ENCODE measurements at places on chromosomes 7 and 10.

DNA sequence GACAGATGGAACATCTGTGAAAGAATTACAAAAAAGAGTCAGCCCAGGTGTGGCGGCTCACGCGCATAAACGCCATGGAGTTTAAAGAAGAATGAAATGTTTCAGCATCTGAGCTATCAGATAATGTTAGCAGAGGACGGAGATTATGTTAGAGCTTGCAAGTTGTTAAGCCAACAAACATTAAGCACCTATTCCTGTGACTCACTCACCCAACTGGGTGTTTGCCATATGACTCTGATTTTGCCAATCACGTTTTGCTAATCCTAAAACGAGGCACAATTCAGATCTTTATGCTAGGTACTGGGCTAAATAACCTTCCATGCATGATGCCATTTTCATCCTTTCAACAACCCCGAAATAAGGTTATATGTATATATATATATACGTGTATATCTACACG lies 29.0 kb upstream of the CCNY start:
- DNase-seq = no peak

- DNase-seq = no peak
Measured at GRCh38 chr10:57785546-57785945, 482.1 kb downstream of the IPMK start.

DNA sequence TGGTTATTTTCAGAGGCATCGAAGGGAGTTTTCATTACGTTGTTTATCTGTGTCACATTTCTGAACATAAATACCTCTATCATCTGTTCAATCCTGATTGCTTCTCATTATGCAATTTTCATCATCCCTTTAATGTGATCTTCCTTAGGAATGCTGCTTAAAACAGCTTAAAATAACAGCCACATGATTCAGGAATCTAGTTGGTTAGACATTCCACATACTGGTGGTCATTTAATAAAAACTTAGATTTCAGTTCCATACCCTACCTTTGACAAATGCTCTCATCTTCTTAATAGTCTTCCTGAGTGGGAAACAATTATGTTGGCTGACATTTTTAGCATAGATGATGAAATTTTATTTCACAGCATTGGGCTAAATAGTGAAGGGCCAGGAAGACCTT lies 191.3 kb upstream of the CDCA7L start:
- DNase-seq = no peak

GRCh38 chr7:15719311-15719710 lies 32.8 kb upstream of the MEOX2 start:
- no peak for DNase-seq

GRCh38 chr10:65235266-65235665 lies 1690.6 kb upstream of the LRRTM3 start:
- DNase-seq = no peak

GRCh38 chr10:22603581-22603980 lies 110.8 kb downstream of the PIP4K2A start:
- DNase-seq = no peak

DNA sequence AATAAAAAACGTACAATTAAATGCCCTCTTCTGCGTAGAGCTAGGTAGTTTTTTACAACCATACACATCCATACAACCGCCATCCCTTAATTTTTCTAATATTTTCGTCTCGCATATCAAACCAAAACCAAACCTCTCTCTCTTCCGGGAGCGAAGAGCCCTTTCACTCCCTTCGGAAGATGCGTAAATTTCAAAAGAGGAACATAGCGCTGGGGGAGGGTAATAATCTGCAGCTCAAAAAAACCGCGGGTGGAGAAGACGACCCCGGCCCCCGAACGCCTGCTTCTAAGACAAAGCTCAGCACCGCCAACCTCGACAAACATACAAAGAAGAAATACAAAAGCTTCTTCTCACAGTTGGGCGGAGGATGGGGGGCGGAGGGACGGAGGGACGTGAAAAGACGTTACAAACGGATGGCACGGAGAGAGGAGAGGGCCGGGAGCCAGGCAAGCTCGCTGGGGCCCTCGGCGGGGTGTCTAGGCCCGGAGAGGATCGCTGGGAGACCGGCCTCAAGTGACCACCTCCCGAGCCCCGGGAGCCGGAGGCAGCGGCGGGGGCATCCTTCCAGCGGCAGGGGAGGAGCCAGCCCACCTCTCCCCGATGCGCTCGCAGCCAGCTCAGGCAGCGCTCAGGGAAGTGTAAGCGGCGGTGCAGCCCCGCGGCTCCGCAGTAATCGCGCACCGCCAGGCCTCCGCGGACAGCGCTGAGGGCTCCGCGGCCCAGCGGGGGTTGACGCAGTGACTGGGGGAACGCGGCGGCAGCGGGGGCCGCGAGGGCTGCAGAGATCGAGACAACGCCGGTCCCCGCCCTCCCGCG lies 851 bp downstream of the MKRN1 start:
- peak; percentile 60 for DNase-seq

- DNase-seq = peak; percentile 5
Measured at GRCh38 chr10:120131183-120131582, 238.7 kb downstream of the SEC23IP start.

DNA sequence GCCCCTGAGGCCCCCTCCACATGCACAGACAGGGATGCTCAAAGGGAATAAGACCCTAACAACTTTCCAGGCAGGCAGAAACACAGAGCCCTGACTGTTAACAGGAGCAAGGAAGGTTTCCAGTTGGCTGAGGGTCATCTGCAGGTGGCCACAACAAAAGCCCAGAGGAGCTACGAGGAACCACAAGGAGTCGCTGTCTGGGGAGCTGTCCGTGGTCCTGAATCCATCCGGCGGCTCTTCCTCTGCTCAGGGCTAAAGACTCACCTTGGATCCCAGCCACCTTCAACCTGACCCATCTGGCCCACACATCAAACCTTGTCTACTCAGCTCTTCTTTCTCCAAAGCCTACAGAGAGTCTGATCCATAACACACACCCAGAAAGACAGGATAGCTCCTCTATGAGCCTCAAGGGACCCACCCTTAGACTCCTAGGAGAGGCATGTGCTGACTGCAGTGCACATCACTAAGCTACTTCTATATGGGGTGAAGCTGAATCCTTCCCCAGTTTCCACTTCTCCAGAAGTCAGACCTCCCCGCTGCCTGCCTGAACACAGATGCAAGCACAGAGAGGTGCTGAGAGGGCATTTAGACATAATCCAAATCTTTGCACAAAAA lies 104.0 kb downstream of the SLIT1 start:
- peak; percentile 75 for DNase-seq

GRCh38 chr7:54664235-54665228 lies 94.5 kb downstream of the SEC61G start:
- peak; percentile 42 for DNase-seq

GRCh38 chr10:44755481-44755880 lies 155.7 kb upstream of the TMEM72 start:
- no peak for DNase-seq

DNA sequence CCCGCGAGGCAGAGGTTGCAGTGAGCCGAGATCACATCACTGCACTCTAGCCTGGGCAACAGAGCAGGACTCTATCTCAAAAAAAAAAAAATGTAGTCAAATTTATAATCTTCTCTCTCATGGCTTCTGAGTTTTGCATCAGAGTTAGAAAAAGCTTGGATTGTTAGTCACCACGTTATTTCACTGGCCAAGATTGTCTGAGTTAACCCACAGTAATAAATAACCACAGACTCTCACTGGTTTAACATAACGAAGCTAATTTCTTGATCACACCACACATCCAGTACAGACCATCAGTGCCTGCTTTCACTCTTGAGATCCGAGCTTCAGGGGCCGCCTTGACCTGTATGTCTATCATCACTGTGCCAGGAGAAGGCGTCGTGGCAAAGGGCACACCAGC lies 116.8 kb upstream of the JCAD start:
- DNase-seq = no peak

DNA sequence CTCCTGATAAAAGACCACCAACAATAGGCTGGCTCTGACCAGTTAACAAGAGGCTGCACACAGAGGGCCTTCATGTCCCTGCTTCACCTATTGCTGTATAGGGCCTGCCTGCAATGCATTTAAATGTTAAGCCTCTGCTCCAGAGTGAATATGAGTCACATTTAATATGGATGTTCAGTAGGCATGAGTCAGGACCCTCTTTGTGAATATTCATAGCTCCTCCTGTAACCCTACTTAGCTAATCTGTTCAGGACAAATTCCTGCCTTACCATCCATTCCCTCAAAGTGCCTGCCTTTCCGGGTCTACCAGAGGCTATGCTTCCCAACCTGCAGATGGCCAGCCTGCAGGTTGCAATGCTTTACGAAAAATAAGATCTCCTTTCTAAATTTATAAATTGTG lies 32.5 kb downstream of the ARHGAP22 start:
- DNase-seq = no peak

GRCh38 chr7:43771128-43771527 lies 12.6 kb downstream of the BLVRA start:
- DNase-seq = no peak

All from activated CD4-positive, alpha-beta T cell treated with anti-CD3 and anti-CD28 coated beads for 48 hours (primary cell).